ENCODE measurements at places on chromosomes 13 and 19.

- DNase-seq = no peak
Measured at GRCh38 chr13:99371956-99372355, 64.8 kb upstream of the GPR183 start.

DNA sequence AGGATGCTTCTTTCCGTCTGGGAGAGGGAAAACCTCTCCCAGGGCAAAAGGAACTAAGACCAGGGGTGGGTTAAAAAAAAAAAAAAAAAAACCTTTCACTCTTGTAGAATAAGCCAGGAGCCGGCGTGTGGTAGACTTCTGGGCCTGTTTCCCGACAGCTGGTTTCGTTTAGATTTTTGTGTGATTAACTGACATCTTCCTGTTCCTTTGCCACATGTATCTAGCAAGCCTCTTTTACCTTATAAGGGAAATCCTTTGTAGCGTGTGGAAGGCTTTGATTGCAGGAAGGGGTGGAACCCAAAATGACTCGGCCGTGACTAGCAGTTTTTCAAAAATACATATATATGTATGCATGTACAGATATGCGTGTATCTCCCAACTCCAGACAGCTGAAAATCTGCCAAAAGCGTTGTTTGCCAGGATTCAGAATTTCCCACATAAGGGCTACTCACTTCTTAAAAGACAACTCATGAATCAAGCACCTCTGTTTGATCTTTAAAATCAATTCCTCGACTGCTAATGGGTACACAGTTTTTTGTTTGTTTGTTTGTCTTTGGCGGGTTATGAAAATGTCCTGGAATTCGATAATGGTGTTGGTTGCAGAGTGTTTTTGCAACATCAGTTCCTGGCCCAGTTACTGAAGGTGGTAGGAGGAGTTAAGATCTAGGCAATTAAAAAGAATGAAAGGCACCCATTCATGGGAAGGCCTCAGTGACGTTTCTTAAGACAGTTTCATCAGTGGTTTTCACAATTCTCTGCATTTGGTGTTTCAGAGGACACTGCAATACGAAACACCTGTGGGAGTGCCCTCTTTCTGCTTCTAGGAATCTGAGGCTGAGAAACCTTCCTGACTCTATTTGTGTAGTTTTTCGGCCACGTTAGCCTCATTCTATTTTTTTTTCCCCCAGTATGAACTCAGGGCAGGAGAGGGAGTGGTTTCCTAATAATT is 2.7 kb downstream of the TPM4 start:
- DNase-seq = peak; percentile 73

DNA sequence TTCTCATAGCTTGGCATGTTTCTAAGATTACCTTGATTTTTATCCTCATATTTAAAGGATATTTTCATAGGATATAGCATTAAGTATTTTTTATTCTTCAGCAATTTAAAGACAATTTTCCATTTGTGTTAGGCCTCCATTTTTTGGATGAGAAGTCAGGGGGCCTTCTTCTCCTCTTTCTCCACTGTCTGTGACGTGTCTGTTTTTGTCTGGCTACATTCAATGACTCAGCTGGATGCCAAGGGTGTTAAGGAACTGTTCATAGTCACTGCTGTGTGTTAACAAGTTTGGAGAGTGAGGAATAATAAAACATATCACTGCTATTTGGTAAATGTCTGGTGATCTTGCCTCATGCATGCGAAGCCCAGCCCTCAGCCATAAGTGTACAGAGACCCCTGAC is 36.4 kb downstream of the ZNF582 start:
- no peak for DNase-seq

DNA sequence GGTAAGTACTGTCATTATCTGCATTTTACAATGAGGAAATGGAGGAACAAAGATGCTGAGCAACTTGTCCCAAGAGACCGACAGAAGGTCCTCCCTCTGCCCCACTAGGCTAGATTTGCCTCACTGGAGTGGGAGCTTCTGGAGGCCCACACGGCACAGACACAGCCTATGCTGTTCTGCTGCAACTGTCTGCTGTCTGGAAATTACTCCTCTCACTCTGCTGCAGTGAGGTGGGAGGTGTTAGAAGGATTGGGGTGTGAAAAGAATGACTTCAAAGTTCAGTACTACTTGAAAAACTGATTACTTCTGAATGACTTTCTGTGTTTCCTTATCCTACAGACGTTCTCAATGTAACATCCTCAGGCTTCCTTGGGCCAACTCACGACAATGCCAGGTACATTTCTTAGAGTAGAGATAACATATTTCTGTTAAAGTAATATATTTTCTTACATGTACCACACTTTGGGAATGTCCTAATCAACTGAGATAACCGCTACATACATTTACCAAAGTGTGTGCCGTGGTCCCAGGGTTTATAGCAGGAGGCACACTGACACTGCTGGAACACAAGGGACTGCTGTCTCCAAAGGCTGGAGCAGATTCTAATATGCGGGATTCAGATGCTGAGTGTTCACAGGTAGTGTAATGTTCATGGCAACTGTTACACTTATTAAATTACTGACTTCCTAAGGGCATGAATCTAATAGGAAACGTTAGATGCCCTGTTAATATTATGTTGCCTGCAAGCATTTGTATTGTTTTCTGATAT is 53.5 kb upstream of the WASF3 start:
- no peak for DNase-seq

DNA sequence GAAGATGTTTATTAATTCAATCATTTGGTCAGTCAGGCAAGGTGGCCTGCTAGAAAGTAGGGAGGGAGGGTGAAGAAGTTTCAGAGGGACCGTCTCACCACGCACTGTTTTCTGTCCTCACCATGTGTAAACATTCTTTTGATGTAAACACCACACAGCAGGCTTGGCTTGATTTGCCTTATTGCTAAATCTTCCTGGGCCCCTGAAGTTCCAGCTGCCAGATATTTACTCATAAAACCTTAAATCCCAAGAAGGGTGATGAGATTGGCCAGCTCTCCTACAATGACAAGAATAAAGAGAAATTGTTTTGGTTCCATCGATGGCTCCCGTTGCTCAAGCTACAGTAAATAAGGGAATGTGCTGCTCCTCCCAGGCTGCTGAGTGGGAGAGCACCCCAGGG is 198.2 kb upstream of the TMTC4 start:
- DNase-seq = no peak

DNA sequence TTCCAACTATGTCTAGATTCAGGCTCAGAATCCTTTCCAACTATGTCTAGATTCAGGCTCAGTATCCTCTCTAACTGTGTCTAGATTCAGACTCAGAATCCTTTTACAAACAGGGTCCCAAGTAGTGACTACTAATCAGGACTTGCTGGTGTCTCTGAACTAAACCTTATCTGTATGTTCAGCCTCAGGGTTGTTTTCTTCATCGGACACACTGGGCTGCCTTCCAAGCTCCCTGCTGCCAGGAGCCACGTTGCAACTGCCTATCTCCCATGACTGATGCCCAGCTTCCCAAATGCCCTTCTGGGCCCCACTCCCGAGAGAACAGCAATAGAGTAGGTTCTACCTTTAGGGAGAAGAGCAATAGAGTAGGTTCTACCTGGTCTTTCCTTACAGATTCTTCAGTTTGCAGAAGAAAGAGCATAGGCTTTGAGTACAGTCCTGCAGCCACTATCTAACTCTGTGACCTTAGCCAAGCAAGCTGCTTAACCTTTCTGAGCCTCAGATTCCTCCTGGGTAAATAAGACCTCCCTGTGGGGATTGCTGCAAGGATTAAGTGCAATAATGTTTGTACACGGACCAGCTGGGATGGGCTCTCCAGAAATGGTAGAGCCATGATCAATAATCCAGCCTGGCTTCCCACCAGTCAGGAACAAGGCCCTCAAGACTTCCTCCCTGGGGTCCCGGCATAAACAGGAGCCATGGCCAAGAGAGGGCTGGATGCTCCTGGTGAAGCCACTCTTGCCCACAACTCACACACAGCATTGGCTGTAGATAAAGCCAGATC is 61.5 kb downstream of the ZIC5 start:
- no peak for DNase-seq

DNA sequence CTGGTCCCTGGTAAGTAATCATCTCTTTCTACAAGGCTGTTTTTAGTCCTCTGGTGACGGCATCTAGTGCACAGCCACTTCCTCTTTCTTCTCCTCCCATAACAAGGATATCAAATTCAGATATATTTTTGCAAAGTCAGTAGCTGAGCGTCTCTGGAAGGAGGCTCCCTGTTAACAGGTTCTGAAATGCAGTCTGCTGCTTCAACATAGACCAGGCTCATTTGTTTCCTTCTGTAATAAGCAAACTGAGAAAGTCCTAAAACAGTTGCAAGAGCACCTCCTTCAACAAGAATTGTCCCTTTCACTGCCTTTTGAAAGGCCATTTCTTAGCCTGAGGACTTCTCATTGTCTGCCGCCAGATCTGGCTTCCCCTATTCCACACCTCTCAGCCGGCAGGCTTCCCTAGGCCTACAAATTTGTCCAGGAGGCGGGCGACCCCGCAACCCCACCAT is 7.4 kb upstream of the ZSCAN5A start:
- DNase-seq = no peak

- no peak for DNase-seq
Measured at GRCh38 chr19:42410371-42410770, 16.8 kb downstream of the LIPE start.

DNA sequence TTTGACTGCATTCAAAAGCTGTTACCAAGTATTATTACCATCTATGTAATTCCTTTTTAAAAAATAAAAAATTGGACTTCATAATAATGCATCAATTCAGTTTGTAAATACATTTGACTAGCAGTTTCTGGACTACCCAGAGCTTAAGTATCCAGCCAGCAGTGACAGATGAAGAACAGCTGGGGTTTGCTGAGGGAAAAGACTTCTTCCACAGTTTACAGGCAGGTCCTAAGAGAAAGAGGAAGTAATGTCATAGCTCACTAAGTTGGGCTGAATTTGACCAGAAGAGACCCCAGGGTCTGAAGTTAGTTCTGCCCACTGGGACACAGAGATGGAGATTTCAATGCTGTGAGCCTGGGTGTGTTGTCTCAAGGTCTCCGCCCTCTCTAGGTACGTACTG is 96.4 kb downstream of the MBNL2 start:
- no peak for DNase-seq

DNA sequence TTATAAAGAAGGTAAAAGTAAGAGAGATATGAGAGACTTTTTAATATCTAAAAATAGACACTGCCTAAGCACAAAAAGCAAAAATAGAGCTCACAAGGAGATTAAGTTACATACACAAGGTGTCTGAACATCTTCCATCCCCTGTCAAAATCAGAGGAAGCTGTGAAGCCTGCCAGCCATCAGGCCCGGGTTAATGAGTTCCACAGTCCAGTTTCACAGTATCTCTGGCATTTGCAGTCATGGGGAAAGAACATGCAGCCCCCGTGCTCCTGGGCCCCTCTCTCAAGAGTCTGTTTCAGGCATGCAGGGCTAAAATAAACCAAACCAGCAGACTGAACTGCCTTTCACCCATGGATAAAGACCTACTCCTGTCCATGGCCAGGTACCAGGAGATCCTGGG is 79.2 kb downstream of the TBC1D4 start:
- DNase-seq = no peak

DNA sequence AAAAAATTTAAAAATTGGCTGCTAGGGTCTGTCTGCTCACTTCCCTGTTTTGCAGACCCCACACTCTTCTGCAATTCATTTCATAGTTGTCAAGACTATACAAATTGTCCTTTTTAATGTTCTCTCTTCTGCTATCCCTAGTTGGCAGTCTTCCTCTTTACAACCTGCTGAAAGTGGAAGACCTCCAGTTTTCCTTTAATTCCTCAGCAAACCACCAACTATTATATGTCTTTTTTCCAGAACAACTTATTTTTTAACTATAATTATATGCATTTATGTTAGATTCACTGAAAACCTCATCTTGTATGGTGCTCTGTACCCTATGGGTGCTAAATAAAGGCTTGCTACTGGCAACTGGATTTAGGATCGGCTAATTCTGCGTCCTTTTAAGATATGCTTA is 1.1 kb upstream of the PHF11 start:
- no peak for DNase-seq

GRCh38 chr13:44030615-44031014 is 150.9 kb downstream of the LACC1 start:
- DNase-seq = no peak
